ENCODE measurements at places on chromosomes 11 and 22.
A peak's percentile ranks its signal among the peaks of the same experiment; 100 is the strongest.

DNA sequence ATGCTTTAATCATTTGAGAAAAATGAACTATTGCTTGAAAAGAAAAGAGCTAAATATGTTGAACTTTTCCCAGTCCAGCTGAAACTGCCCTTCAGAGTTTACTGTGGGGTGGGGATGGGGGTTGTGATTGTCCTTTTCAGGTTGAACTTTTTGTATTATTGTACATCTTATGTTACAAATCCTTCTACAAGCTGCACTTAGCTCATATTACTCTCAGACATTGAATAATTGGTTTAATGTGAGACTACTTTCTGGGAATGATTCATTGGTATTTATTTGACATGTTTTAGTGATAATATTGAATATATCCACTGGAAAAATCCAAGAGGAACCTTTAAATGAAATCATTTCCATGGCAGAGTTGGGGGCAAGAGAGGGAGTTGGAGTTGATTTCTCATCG is 84.9 kb downstream of the ATXN10 start:
- DNase-seq: no peak

GRCh38 chr11:87463486-87464102 is 425.9 kb downstream of the TMEM135 start:
- DNase-seq: no peak

DNA sequence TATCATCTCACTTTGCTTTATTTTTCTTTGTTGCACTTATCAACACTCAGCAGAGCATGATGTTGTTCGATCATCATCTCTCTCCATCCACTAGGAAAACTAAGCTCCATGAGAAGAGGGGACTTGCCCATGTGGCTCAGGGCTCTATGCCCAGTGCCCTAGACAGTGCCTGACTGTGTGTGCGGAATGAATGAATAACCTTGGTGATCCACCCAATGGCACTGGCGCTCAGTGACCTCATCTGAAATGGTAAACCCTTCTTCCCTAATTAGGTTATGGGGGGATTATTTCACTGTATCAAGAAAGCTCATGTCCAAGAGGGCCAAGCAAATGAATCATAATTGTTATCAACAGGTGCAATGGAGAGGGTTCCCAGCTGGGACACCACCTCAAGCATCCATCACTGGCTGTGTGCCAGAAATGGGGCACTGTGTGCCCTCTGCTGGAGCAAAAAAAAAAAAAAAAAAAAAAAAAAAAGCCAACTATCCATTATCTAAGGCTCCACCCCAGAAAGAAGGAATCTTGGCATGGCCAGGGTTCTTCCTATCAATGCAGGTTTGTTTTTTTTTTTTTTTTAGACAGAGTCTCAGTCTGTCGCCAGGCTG is 172.6 kb downstream of the LARGE1 start:
- DNase-seq: no peak

GRCh38 chr11:14414470-14415461 is 55.8 kb upstream of the RRAS2 start:
- peak; percentile 34 for DNase-seq

- no peak for DNase-seq
These were observed 165.4 kb downstream of the AASDHPPT start for GRCh38 chr11:106242718-106243415.

DNA sequence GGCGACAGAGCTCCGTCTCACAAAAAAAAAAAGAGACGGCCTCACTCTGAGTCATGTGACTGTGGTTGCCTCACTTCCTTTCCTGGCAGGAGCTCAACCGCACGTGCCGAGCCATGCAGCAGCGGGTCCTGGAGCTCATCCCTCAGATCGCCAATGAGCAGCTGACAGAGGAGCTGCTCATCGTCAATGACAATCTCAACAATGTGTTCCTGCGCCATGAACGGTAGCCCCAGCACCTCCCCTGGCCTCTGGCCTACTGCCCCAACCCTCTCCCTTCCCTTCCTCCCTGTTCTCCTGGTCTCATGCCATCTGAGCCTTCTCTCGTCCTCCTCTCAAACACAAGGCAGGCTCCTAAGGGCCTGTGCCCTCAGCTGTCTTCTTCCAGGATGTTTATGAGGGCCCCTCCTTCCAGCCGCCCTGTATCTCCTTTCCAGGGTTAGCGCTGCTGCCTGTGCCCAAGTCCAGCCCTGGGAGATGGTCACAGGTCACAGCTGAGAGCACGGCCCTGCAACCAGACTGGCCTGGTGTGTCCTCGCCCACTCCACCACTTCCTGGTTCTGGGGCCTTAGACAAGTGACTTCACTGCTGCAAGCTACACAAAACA is 30.7 kb downstream of the TOM1 start:
- DNase-seq: no peak

DNA sequence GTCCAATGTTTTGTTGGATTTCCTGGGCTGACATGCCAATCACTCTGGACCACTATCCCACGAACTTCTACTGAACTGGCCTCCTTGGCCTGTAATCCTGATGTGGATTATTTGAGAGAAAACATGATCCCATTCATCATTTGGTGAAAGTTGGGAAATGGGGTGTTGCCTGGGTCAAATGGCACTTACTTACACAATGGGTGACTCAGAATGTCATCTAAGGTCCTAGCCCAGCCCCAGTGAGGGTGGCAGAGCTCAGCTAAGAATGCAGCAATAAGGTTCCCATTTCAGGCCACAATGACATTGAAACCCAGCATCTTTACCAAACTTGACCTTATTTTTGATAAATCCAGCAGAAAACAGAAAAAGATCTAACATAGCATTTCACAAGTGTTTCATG is 8.0 kb upstream of the DSCAML1 start:
- no peak for DNase-seq

GRCh38 chr11:120564573-120565311 is 53.2 kb downstream of the GRIK4 start:
- DNase-seq: no peak

DNA sequence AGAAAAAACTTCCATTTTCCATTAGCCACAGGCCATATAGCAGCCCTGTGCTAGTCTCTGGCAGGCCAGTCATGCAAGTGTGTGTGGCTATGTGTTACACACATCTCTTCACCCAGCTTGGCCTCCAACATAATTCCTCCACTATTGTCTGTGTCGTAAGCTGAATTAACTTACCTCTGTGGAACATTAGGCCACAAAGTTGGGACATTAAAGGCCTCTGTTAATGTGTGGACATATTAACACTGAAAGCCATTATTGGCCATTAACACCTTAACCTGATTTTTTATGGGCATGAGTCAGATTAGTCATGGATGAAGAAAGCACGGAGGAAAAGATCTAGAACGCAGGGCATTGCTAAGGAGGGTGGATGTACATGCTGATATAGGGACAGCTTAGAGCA is 100.1 kb downstream of the DBX1 start:
- no peak for DNase-seq

- no peak for DNase-seq
These were observed 4.9 kb upstream of the PPARA start for GRCh38 chr22:46145361-46145851.

- no peak for DNase-seq
These were observed 263.9 kb upstream of the SESN3 start for GRCh38 chr11:95494856-95495255.

GRCh38 chr22:29907753-29908515 is 25.0 kb downstream of the MTMR3 start:
- no peak for DNase-seq

- peak; percentile 47 for DNase-seq
These were observed 39.2 kb upstream of the IGLL5 start for GRCh38 chr22:22848364-22848866.

GRCh38 chr22:44807915-44808690 is 55.7 kb downstream of the ARHGAP8 start:
- no peak for DNase-seq

DNA sequence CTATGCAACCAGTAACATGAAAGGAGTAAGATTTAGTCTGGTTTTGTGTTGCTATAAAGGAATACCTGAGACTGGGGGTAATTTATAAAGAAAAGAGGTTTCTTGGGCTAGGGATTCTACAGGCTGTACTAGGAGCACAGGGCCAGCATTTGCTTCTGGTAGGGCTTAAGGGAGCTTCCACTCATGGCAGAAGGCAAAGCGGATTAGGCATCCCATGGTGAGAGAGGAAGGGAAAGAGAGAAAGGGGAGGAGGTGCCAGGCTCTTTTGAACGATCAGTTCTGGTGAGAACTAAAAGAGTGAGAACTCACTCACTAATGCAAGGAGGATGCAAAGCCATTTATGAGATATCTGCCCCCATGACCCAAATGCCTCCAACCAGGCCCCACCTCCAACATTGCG is 283.2 kb downstream of the OPCML start:
- DNase-seq: no peak

DNA sequence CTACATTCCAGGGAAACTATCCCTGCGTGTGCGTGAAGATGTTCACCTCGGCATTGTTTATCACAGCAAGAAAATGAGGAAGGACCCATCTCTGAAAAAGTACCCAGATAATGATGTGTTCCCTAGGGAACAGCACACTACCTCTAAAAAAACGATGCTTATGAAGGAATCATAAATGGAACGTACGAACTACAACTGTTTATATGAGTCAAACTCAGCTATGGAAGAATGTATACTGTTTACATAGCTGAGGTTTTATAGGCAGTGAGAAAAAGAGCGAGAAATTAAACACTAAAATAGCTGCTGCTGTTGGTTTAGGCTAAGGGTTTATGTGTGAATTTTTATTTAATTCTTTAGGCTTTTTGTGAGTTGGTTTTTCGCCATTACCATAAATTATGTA is 48.9 kb downstream of the APOL1 start:
- no peak for DNase-seq

- no peak for DNase-seq
These were observed 603.0 kb downstream of the BUD13 start for GRCh38 chr11:116169776-116170175.

GRCh38 chr11:75344186-75344585 is 7.3 kb downstream of the ARRB1 start:
- DNase-seq: no peak

Data from stimulated activated CD4-positive, alpha-beta T cell treated with anti-CD3 and anti-CD28 coated beads, Interleukin-15, amount 100 ng/mL, for 1 hour (primary cell).